Activated CD8-positive, alpha-beta T cell treated with anti-CD3 and anti-CD28 coated beads for 36 hours (primary cell): ENCODE measurements at places on chromosomes 16 and 17. TPM values are rescaled to one million over a fixed set of nuclear protein-coding genes. Genes with fewer than 3 reads are reported as not detected.

Gene SCARF1
- 3.2 TPM for total RNA-seq

Gene ERN1
- total RNA-seq: 23.6 TPM

Gene TBC1D3E
- total RNA-seq: not detected

Gene DHODH
- total RNA-seq: 26.5 TPM

Gene ETV4
- 5.0 TPM for total RNA-seq

Gene AHSP
- not detected for total RNA-seq

Gene DHX38
- total RNA-seq: 71.8 TPM

Gene ZDHHC1
- total RNA-seq: 0.60 TPM

GRCh38 chr16:27245276-27246172 lies 23.0 kb downstream of the NSMCE1 start:
- DNase-seq: peak; percentile 74

GRCh38 chr16:73202161-73202729 lies 154.3 kb upstream of the ZFHX3 start:
- DNase-seq: no peak

GRCh38 chr17:58741121-58741625 lies 14.5 kb upstream of the PPM1E start:
- DNase-seq: no peak

- no peak for DNase-seq
Observed at GRCh38 chr17:55140809-55141208, 124.0 kb upstream of the HLF start.

DNA sequence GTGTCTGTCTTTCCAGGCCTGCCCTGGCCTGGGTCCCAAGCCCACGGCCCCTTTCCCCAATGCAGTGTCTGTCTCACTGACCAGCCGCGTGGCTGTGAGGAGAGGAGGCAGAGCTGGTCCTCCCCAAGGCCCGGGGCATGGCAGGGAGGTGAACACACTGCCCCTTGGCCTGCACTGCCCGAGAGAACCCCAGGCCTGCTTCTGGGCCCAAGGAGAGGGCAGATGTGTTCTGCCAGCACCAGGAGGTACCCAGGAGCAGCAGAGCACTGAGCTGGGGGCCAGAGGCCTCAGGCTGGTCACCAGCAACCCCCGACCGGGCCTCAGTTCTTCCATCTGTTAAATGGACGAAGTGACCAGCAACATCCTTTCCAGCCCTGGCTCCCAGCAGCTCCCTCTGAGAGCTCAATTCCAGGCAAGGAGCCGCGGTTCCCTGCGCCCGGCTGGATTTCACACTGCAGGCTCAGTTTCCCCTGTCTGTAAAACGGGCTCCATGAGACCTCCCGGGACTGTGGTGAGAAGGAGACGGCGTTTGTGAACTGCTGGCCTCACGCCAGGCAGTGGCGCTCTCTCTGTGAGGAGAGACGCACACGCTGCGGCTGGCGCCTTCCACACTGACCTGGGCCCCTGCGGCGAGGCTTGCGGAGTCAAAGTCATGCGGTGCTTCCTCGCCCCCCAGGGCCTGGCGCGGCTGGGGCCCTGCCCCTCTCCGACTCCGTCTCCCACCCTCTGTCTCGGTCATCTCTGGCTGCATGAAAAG lies 8.1 kb upstream of the ZFPM1 start:
- no peak for DNase-seq

DNA sequence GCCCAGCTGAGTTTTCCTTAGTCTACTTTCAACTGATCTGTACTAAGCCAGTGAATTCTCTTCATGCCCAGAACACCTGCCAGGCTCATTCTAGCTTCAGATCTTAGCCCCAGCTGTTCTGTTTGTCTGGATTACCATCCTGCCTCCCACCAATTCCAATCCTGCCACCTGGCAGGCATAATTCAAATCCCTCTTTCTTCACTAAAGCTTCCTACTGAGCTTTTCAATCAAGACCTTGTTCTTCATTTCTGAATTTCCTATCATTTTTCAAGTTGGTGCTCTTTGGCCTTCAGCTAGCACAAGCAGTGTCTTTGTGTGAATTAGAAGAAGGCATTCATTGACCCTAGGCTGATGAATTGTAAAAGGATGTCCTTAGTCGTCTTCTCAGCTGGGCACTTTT lies 357.6 kb downstream of the UTP18 start:
- DNase-seq: no peak

- no peak for DNase-seq
Observed at GRCh38 chr17:19298569-19299213, 61.5 kb downstream of the EPN2 start.

GRCh38 chr17:7915611-7916384 lies at the start of gene RNF227:
Gene RNF227 (minus strand): TSS chr17:7916289. CDS start chr17:7916195, 94 bp downstream.
- DNase-seq: peak; percentile 94

DNA sequence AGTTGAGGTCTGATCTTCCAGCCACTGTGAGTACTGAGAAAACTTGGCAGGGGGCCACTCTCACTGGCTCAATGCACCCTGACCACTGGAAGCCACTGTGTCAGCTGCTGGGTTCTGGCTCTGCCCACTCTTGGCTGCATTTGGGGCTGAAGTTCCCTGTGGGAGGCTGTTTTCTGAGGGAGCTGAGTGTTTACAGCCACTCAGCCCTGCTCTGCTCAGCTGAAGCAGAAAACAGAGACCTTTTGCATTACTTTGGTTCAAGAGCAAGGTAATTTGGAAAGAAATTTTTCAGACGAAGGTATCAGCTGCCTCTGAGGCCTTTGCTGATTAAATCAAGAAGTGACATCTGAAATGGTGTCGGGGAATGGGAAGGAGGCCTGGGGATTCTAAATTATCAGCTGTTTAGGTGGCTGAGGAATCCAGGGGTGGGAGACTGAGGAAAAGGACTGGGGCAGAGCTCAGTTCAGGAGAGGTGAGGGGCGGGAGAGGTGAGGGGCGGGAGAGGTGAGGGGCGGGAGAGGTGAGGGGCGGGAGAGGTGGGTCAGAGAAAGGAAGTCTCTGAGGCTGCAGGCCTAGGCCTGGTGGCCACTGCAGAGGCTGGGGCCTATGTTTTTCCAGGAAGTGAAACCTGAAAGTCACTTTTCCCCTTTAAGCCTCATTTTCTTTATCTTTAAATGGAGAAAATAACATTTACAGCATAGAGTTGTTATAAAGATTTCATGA lies at the start of gene ACSM5:
ACSM5 (plus strand) TSS at position 137 of the 723 bp plus-strand sequence. CDS start 1,951 bp downstream, outside the sequence.
- DNase-seq: no peak

GRCh38 chr16:5026664-5027063 lies 7.1 kb downstream of the NAGPA start:
- DNase-seq: no peak

DNA sequence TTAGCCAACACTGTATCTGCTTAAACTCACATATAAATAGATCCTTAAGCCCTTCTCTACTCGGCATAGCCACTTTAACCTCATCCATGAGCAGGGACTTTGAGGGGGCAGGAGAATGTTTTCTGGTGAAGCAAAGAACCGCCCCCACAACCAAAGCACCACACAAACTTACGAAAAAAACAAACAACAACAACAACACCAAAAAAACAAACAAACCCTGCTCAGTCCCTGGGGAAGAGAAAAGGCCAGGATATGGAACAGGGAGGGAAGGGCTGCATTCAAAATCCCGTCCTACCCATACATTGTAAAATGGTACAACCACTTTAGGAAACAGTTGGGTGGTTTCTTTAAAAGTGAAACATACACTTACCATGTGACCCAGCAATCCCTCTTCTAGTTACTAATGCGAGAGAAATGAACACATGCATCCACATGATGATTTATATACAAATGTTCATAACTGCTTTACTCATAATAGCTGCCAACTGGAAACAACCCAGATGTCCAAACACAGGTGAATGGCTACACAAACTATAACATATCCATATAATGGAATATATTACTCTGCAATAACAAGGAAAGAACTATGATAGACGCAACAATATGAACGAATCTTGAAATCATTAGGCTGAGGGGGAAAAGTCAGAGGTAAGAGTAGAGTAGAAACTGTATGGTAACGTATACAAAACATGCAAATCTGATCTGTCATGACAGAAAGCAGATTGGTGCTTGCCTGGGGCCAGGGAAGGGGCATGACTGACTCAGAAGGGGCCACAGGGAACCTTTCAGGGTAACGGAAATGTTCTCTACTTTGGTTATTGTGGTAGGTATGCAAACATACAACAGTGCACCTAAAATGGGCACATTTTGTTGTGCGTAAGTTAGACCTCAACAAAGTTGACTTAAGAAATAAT lies 37.7 kb upstream of the TOB1 start:
- DNase-seq: peak; percentile 74

GRCh38 chr17:66541461-66542128 lies 239.2 kb downstream of the PRKCA start:
- peak; percentile 35 for DNase-seq

- DNase-seq: no peak
Observed at GRCh38 chr17:56700919-56701420, 107.5 kb downstream of the NOG start.

DNA sequence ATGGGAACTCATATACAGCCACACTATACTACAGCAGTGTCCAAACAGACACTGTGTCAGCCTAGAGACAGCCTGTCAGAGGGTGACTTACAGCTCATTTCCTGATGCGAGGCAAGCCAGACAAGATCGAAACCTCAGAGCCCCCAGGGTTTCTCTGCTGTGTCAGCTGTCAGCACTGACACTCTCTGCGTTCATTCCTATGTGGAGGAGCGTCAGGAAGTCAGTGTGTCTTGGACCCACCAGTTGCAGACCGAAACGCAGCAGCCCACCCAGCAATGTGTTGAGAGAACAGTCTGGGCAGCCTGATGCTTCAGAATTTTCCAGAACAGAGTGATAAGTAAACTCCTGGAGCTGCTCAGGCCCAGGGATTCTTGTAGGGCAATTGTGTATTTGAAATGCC lies 20.6 kb upstream of the MAPT start:
- DNase-seq: peak; percentile 53

GRCh38 chr17:67520916-67521774 lies 144.1 kb downstream of the PITPNC1 start:
- DNase-seq: no peak

GRCh38 chr16:28149011-28149888 lies 62.5 kb downstream of the XPO6 start:
- DNase-seq: peak; percentile 44

- no peak for DNase-seq
Observed at GRCh38 chr16:56591377-56592060, 2.2 kb downstream of the MT3 start.

DNA sequence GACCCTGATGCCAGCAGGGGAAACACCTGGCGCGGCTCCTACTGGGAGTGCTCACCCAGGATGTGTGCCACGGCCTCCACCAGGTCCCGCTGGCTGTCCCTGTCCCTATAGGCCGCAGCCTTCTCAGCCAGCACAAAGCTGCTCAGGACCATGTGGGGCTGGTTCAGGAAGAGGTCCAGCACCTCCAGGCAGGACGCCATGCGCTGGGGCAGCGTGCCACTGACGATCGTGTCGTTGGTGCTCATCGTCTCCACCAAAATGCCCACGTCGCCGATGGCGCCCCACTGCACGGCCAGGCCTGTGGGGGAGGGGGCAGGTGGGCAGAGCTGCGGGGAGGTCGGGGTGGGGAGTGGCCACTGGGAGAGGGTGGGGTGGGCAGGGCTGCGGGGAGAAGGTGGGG lies 15.9 kb upstream of the DUS1L start:
- DNase-seq: no peak

DNA sequence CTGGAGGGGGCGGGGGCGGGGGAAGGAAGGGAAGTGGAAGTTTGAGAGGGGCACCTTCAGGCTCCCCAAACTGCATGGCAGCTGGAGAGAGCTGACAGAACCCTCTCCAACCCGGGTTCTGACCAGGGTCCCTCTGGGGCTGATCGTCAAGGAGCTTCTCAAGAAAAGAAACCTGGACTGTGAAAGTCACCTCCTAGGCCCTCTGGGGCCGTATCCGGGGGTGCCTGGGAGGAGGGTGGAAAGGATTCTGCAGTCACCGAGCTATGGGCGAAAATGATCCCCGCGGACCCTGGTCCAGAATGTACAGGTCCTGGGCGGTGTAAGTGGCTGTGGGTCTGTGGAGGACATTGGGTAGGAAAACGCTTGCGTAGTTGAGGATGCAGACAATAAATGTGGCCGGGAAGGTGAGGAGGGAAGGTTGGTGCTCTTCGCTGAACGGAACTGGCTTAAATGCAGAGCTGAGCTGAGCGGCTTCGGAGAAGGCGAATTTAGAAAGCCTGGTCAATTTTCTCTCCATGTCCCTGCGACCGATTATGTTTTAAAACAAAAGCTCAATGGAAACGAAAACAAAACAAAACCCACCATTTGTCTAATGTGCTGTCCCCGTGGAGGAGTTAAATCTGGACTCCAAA lies 3.6 kb upstream of the LHX1 start:
- DNase-seq: no peak

DNA sequence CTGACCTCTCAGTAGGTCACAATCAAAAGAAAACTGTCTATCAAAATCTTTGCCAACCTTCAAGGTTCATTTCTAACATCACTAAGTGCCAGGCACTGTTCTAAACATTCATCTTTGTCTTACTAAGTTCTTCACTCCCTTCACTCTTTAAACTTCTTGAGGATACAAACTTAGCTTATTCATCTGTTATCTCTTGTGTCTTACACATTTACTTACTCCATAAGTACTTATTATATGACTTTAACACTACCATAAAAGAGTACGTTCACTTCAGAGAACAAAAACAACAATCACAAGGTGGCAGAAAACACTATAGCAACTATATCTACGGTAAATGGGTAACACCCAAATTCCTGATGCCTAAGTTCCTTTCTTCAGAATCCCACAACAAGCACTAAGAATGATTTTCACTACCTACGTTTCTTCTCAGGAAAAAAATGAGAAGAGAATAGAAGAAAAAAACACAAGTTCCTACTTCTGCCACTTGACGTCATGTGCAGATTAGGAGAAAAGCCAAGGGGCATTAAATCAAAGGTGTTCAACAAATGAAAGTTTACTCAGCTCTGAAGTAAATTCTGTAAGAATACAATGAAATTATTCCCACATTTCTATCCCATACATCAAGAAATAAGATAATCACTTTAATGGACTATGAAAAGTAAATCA lies 29.2 kb downstream of the KANSL1 start:
- DNase-seq: no peak
